ENCODE measurements at places on chromosomes 16 and 17. TPM values are rescaled to one million over a fixed set of nuclear protein-coding genes. Genes with fewer than 3 reads are reported as not detected.
A peak's percentile ranks its signal among the peaks of the same experiment; 100 is the strongest.

- peak overlapping the region; percentile 76 for H3K4me3 ChIP-seq
- no peaks in the 10 kb centered on the region for H3K27me3 ChIP-seq
- H3K36me3 ChIP-seq = no peaks in the 10 kb centered on the region
- no peaks in the 10 kb centered on the region for H3K4me1 ChIP-seq
- no peak for DNase-seq
Measured at GRCh38 chr16:80804056-80804525, 307 bp downstream of the CDYL2 start.

DNA sequence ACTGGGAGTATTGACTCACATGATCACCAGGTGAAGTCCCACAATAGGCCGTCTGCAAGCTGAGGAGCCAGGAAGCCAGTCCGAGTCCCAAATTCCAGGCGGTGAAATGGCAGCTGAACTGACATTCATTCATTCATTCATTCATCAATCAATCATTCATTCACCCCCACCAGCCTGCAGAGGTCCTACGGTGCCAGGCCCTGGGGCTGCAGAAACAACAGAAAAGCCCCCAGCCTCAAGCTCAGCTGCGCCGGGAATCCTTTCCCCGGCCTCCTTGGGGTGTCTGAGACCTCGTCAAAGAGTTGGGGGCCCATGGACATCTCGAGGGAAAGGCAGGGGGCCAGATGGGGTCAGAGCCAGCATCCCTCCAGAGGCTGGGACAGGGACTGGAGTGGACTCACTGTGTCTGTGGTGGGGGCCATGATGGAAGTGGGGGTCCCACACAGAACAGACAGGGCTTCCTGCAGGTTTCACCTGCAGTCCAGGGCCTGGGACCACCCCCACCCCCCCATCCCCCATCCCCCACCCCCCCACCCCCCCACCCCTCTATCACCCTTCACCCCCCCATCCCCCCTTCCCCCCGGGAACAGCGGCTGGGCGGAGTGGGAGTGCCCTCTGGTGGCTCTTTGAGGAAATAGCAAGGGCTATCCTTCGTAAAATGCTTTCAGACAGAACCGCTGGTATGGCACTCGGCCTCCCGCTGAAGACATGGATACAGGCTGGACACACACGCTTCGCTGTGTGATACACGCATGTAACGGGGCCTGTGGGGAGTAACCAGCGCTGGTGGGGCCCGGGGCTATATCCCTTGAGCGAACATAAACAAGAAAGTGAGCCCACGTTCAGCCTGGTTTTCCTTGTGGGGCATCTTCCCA, 8.5 kb upstream of the ZC3H18 start:
- H3K4me1 ChIP-seq = peaks cover 7% of the 10 kb centered on the region
- no peaks in the 10 kb centered on the region for H3K27me3 ChIP-seq
- DNase-seq = no peak

SLC16A13 gene
- not detected for total RNA-seq

GRCh38 chr16:2777903-2778629, 986 bp upstream of the ELOB start:
- peak overlapping the region; percentile 100 for H3K27ac ChIP-seq
- no peaks in the 10 kb centered on the region for H3K27me3 ChIP-seq
- no peak for DNase-seq
- peak overlapping the region; percentile 92 for H3K4me3 ChIP-seq
- peaks cover 13% of the 10 kb centered on the region for H3K4me1 ChIP-seq

DNA sequence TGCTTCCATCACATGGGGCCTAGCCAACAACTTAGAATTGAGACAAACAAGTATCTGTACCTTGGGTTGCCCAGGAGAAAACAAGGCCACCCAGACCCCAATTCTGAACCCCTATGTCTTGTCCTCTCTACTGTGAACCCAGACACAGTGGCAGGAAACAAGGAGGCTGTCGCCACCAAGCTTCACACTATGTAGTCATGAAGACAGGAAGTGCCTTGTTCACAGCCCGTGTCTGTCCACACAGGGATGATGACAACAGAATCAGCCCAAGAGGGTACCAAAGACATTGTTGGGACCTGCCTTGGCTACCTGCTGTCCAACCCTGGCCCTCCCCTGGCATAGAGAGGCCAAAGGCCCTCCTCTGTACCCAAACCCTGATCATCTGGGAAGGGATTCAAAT, 84.8 kb downstream of the CDYL2 start:
- H3K4me1 ChIP-seq = peaks cover 9% of the 10 kb centered on the region
- no peaks in the 10 kb centered on the region for H3K27me3 ChIP-seq
- no peak overlapping the region for H3K27ac ChIP-seq
- DNase-seq = no peak
- H3K4me3 ChIP-seq = no peak overlapping the region

TMEM132E gene
- total RNA-seq = 1.9 TPM

Data from thoracic aorta (tissue), 2 donors.